ENCODE measurements at places on chromosomes 11 and 22.

GRCh38 chr11:117009905-117010605, 88.2 kb downstream of the SIK3 start:
- no peak for DNase-seq

- DNase-seq: no peak
Observed at GRCh38 chr22:27879923-27880322, 39.1 kb downstream of the PITPNB start.

- DNase-seq: no peak
Observed at GRCh38 chr11:111347723-111348115, 31.4 kb downstream of the POU2AF1 start.

GRCh38 chr11:67484847-67485311, 2.1 kb downstream of the AIP start:
- peak; percentile 61 for DNase-seq
